ENCODE measurements at places on chromosomes 3 and 15.

DNA sequence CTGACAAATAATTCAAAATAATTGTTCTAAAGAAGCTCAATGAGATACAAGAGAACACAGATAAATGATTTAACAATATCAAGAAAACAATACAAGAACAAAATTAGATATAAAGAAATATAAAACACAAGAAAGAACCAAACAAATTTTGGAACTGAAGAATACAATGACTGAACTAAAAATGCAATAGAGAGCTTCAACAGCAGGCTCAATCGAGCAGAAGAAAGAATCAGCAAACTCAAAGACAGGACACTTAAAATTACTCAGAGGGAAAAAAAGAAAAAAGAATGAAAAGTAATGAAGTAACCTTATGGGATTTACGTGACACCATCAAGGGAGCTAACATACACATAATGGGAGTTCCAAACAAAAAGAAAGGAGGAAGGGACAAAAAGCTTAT lies 32.1 kb downstream of the CCDC54 start:
- no peak for DNase-seq

DNA sequence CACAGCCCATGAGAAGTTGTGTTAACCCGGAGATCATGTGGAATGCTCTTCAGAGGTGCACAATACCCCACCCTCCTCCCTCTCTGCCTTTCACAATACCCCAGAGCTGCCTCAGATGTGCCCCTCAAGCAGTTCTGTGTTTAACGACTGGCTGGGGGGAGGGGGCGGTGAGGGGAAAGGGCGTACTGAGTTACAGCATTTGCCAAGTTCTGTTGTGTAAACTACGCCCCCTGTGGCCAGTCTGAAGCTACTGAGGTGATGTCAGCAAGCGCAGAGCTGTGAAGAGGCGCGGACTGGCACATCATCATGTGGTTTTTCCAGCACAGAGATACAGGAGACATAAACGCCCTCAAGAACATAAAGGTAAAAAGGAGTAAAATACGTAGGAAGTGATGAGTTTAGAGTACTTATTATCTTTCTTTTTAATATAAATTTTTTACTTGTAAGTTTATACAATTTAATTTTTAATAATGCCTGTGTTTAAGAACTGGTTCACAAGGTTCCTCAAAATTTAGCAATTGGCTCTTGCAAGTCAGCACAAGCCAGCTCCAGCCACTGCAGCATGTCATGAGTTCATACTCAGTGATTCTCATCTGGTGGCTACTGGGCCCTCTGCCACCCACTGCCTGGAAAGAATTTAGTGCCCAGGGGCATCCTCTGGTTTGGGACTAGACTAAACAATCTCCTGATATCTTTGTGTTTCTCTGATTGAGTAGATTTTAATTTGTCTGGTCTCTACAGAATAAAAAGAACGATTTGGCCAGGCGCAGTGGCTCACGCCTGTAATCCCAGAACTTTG lies 1.7 kb downstream of the EPB42 start:
- DNase-seq = no peak

- no peak for DNase-seq
Observed at GRCh38 chr3:18809640-18810305, 338.5 kb upstream of the KCNH8 start.

DNA sequence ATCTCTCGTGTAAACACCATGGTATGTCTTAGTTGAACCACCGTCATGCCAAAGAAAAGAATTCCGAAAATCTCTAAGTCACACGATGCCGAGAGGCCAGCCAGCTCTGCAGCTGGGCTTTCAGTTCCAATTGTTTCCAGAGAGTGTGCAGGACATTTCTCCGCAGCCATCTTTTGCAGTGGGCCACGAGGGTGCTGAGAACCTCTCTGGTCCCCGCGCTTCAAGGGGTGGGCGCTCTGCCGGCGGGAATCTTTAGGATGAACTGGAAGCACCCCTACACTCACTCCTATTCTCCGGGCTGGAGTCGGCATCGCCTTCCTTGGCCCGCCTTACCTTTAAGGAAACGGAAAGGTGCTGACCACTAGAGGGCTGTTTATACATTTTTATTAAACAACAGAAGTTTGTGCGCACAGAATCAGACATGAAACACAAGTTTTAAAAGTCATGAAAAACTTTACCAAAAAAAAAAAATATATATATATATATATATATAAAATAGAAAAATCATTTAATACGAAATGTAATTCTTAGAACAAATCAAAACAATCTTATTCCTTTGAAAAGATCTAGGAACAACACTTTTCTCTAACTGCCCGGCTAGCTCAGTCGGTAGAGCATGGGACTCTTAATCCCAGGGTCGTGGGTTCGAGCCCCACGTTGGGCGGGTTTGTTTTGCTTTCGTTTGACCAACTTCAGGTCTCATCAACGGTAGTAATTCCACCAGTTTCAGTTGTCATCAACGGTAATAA lies 12.5 kb upstream of the MORF4L1 start:
- DNase-seq = peak; percentile 72

DNA sequence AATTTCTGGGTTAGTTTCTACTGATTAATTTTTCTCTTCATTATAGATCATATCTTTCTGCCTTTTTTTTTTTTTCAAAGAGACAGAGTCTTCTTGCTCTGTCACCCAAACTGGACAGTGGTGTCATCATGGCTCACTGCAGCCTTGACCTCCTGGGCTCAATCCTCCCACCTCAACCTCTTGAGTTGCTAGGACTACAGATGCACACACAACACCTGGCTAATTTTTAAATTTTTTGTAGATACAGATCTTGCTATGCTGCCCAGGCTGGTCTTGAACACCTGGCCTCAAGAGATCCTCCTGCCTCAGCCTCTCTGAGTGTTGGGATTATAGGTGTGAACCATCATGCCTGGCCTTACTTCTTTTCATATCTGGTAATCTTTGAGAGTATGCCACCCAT lies 73.3 kb upstream of the SLCO2A1 start:
- DNase-seq = no peak

Measured in stimulated activated CD4-positive, alpha-beta T cell treated with anti-CD3 and anti-CD28 coated beads, Interleukin-1b, Interleukin-23, amount 100 ng/mL, for 4 hours (primary cell).